ENCODE measurements at places on chromosomes 11 and 22. TPM values are rescaled to one million over a fixed set of nuclear protein-coding genes. Genes with fewer than 3 reads are reported as not detected.

TBX10 gene
- total RNA-seq: not detected

SCT gene
- total RNA-seq: not detected

IFITM10 gene
- total RNA-seq: 1.5 TPM

RELA gene
- 18.1 TPM for total RNA-seq

PNPLA2 gene
- total RNA-seq: 23.5 TPM

UBTFL1 gene
- not detected for total RNA-seq

DEFB131B gene
- not detected for total RNA-seq

PGA5 gene
- not detected for total RNA-seq

MYO7A gene
- total RNA-seq: 0.18 TPM

OR51I1 gene
- total RNA-seq: not detected

DGAT2 gene
- 5.6 TPM for total RNA-seq

ROBO4 gene
- total RNA-seq: 0.46 TPM

Data from smooth muscle cell of the umbilical artery (primary cell).